ENCODE measurements at places on chromosomes 3 and 15. TPM values are rescaled to one million over a fixed set of nuclear protein-coding genes. Genes with fewer than 3 reads are reported as not detected.

DNA sequence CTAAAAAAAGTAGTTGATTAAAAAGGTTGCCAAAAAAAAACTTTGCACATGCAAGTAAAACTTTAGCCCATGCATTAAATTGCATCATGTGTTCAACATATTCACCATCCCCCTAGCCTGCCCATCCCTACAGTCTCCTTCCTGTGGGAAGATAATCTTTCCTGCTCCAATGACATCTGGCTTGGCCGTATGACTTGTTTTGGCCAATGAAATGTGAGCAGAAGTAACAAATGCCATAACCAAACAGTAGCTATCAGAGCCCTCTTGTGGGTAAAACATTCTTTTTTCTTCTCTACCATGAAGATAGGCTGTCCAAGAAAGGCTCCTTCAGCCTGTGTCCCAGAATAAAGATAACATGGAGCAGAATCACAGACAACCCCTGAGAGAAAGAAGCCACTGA, 15.3 kb downstream of the ERC2 start:
- H3K4me1 ChIP-seq, result no peaks in the 10 kb centered on the region
- H3K27me3 ChIP-seq, result no peaks in the 10 kb centered on the region
- H3K4me3 ChIP-seq, result no peak overlapping the region
- no peak overlapping the region for H3K27ac ChIP-seq
- no peaks in the 10 kb centered on the region for H3K36me3 ChIP-seq

Gene KLHL40
- polyA plus RNA-seq, result not detected

Gene SEMA6D
- not detected for polyA plus RNA-seq

GRCh38 chr3:59726279-59726678, 676.5 kb upstream of the CFAP20DC start:
- H3K4me3 ChIP-seq, result no peak overlapping the region
- no peak for DNase-seq
- no peaks in the 10 kb centered on the region for H3K36me3 ChIP-seq
- H3K4me1 ChIP-seq, result no peaks in the 10 kb centered on the region
- no peaks in the 10 kb centered on the region for H3K27me3 ChIP-seq

Gene SLC9C1
- 0.07 TPM for polyA plus RNA-seq

GRCh38 chr15:67372986-67373675, 118.5 kb downstream of the IQCH start:
- H3K36me3 ChIP-seq, result no peaks in the 10 kb centered on the region
- no peak overlapping the region for H3K27ac ChIP-seq
- H3K4me1 ChIP-seq, result no peaks in the 10 kb centered on the region

- DNase-seq, result no peak
- no peak overlapping the region for H3K27ac ChIP-seq
- no peak overlapping the region for H3K4me3 ChIP-seq
- H3K36me3 ChIP-seq, result no peaks in the 10 kb centered on the region
- H3K4me1 ChIP-seq, result no peaks in the 10 kb centered on the region
Observed at GRCh38 chr3:8494327-8494726, 7.3 kb upstream of the LMCD1 start.

- DNase-seq, result no peak
- H3K27me3 ChIP-seq, result no peaks in the 10 kb centered on the region
- no peak overlapping the region for H3K4me3 ChIP-seq
- H3K4me1 ChIP-seq, result no peaks in the 10 kb centered on the region
- no peaks in the 10 kb centered on the region for H3K36me3 ChIP-seq
Observed at GRCh38 chr15:42832576-42832975, 88.0 kb downstream of the TTBK2 start.

Gene KNL1
- 1.7 TPM for polyA plus RNA-seq

Gene C2CD4A
- polyA plus RNA-seq, result not detected

Gene LSAMP
- not detected for polyA plus RNA-seq

Gene CSTA
- polyA plus RNA-seq, result 1.0 TPM

GRCh38 chr15:66830823-66831222, 128.8 kb downstream of the SMAD6 start:
- DNase-seq, result no peak
- peaks cover 34% of the 10 kb centered on the region for H3K4me1 ChIP-seq
- H3K27ac ChIP-seq, result no peak overlapping the region
- H3K27me3 ChIP-seq, result no peaks in the 10 kb centered on the region
- no peaks in the 10 kb centered on the region for H3K36me3 ChIP-seq

DNA sequence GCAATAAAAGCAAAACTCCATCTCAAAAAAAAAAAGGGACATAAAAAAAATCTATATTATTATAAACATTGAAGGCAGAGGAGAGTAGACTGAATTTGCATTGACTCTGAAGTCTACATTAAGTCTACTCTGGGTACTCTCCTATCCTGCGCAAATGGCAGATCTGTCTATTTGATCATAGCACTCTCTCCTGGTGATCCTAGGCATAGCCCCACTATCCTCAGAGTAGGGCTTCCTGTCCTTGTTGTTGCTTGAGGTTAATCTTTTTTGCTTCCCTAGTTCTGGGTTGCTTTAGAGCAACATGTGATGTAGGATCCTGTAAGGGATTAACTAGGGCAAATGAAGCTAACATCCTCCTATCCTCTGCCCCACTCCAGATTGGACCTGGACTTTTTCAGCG, 82.1 kb upstream of the LRRFIP2 start:
- no peak for DNase-seq
- H3K27ac ChIP-seq, result no peak overlapping the region
- H3K27me3 ChIP-seq, result no peaks in the 10 kb centered on the region
- no peak overlapping the region for H3K4me3 ChIP-seq
- no peaks in the 10 kb centered on the region for H3K4me1 ChIP-seq

DNA sequence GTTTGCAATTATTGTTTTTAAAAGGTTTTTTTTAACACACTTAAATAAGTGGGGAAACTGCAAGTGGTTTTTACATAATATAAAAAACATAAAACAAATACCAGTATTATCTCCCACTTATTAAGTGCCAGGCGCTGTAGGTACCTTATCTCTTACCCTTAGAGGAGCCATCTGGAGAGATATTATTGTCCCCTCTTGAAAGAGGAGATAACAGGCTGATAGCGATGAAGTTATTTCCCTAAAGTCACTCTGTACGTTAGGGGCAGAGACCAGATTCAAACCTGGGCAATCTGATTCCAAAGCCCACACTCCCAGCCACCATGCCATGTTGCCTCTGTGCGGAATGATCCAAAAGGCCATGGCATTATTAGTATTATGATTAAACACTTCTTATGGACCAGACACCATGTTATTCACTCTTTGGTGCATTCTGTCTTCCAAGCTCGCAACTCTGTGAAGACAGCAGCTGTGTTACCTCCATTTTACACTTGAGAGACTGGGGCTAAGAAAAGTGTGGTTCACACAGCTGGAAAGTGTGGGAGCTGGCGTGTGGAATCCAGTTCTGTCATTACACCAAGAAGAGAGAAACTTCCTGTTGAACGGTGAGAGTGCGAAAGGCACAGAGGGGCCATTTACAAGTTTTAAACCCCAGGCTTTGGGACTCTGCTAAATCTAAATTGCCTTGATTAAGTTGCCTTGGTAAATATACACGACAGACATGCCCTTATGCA, 79.9 kb upstream of the MITF start:
- no peak for DNase-seq
- H3K4me1 ChIP-seq, result no peaks in the 10 kb centered on the region
- no peak overlapping the region for H3K27ac ChIP-seq
- no peaks in the 10 kb centered on the region for H3K36me3 ChIP-seq
- H3K27me3 ChIP-seq, result no peaks in the 10 kb centered on the region

Gene KCNMB3
- polyA plus RNA-seq, result 4.2 TPM

- no peak for DNase-seq
- no peaks in the 10 kb centered on the region for H3K4me1 ChIP-seq
- no peak overlapping the region for H3K27ac ChIP-seq
- no peaks in the 10 kb centered on the region for H3K36me3 ChIP-seq
- H3K27me3 ChIP-seq, result no peaks in the 10 kb centered on the region
- H3K4me3 ChIP-seq, result no peak overlapping the region
Observed at GRCh38 chr15:58212909-58213526, 74.8 kb downstream of the AQP9 start.

Gene IL17RD
- not detected for polyA plus RNA-seq

Gene LMCD1
- polyA plus RNA-seq, result 1.4 TPM

DNA sequence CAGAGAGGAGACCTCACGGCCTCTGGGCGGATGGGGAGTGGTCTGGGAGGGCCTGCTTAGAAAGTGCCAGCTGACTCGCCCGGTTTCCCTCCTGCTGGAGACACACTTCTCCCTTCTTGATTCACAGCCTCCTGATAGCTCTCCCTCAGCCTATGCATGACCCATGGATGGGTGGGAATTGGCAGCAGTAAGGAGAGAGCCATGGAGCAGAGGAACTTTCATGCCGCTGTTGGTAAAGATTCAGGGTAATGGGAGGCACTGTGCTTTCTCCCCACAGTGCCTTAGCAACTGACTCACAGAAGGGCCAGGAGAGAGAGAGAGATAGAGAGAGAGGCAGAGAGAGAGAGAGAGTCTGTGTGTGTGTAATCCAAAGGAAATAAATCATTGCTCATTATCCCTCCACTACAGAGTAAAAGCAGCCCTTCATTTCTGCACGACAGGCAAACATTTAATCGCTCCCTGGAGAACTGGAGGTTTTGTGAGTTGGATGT, 82.8 kb downstream of the SEMA5B start:
- H3K4me1 ChIP-seq, result peaks cover 21% of the 10 kb centered on the region
- no peaks in the 10 kb centered on the region for H3K36me3 ChIP-seq
- peaks cover 5% of the 10 kb centered on the region for H3K27me3 ChIP-seq
- H3K27ac ChIP-seq, result no peak overlapping the region
- no peak overlapping the region for H3K4me3 ChIP-seq
- DNase-seq, result no peak

GRCh38 chr3:14457999-14458398, 55.6 kb downstream of the SLC6A6 start:
- no peaks in the 10 kb centered on the region for H3K27me3 ChIP-seq
- no peak overlapping the region for H3K27ac ChIP-seq
- H3K4me3 ChIP-seq, result no peak overlapping the region
- H3K36me3 ChIP-seq, result no peaks in the 10 kb centered on the region
- no peak for DNase-seq

GRCh38 chr15:29040370-29040751, 154.6 kb downstream of the APBA2 start:
- H3K4me1 ChIP-seq, result no peaks in the 10 kb centered on the region
- DNase-seq, result no peak
- no peaks in the 10 kb centered on the region for H3K36me3 ChIP-seq

Gene MASP1
- polyA plus RNA-seq, result not detected

Gene MYH15
- polyA plus RNA-seq, result 0.10 TPM

Gene GNAT1
- polyA plus RNA-seq, result not detected

DNA sequence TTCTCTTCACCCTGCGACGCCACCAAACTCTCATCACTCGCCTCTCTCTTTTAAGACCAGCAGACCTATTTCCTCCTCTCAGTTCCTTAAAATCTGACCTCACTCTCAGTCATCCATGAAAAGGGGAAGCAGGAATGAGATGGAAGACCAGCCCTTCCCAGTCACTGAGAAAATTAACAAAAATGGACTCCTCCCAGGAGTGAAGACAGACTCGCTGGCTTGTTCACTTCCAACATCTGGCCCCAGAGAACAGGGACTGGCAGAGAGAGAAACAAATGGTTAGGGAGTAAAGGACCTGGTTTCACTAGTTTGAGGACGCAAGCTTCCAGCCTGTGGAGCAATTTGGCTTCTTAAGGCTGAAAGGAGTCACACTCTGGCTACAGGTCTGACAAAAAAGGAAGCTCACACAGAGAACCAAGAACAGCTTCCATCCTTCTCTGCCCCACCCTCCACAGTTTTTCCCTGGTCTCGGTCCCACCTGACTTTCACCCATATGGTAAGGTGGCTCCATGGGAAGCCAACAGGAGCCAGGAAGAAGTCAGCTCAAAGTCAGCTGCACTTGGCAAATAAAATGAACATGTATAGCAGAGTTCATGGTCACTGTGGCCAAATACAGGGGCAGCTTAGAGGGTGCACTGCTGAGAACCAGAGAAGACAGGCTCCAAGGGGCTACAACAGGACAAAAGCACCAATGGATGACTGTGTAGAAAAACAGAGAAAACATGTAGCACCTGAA, 57.2 kb downstream of the ITGB5 start:
- DNase-seq, result no peak
- no peak overlapping the region for H3K27ac ChIP-seq
- no peak overlapping the region for H3K4me3 ChIP-seq
- H3K4me1 ChIP-seq, result peaks cover 10% of the 10 kb centered on the region
- no peaks in the 10 kb centered on the region for H3K36me3 ChIP-seq
- no peaks in the 10 kb centered on the region for H3K27me3 ChIP-seq

GRCh38 chr15:78987556-78988360, 42.9 kb upstream of the CTSH start:
- peaks cover 20% of the 10 kb centered on the region for H3K4me1 ChIP-seq
- no peak overlapping the region for H3K4me3 ChIP-seq
- no peak for DNase-seq
- H3K36me3 ChIP-seq, result no peaks in the 10 kb centered on the region
- no peaks in the 10 kb centered on the region for H3K27me3 ChIP-seq

- no peaks in the 10 kb centered on the region for H3K36me3 ChIP-seq
- no peak for DNase-seq
- H3K4me1 ChIP-seq, result no peaks in the 10 kb centered on the region
- no peak overlapping the region for H3K4me3 ChIP-seq
Observed at GRCh38 chr3:177960014-177960413, 576.2 kb upstream of the KCNMB2 start.

Gene NGLY1
- polyA plus RNA-seq, result 35.0 TPM

GRCh38 chr15:88711806-88712205, 73.0 kb downstream of the ISG20 start:
- no peak for DNase-seq
- peaks cover 18% of the 10 kb centered on the region for H3K27me3 ChIP-seq
- peaks cover 8% of the 10 kb centered on the region for H3K4me1 ChIP-seq
- no peak overlapping the region for H3K4me3 ChIP-seq

GRCh38 chr3:186217820-186218164, 108.9 kb upstream of the ETV5 start:
- H3K4me1 ChIP-seq, result no peaks in the 10 kb centered on the region
- H3K27ac ChIP-seq, result no peak overlapping the region
- no peak overlapping the region for H3K4me3 ChIP-seq

- H3K27me3 ChIP-seq, result no peaks in the 10 kb centered on the region
- no peak overlapping the region for H3K27ac ChIP-seq
- no peak for DNase-seq
- peaks cover 41% of the 10 kb centered on the region for H3K4me1 ChIP-seq
- peak overlapping the region; percentile 98 for H3K4me3 ChIP-seq
Observed at GRCh38 chr3:39106851-39107387, 508 bp downstream of the GORASP1 start.

DNA sequence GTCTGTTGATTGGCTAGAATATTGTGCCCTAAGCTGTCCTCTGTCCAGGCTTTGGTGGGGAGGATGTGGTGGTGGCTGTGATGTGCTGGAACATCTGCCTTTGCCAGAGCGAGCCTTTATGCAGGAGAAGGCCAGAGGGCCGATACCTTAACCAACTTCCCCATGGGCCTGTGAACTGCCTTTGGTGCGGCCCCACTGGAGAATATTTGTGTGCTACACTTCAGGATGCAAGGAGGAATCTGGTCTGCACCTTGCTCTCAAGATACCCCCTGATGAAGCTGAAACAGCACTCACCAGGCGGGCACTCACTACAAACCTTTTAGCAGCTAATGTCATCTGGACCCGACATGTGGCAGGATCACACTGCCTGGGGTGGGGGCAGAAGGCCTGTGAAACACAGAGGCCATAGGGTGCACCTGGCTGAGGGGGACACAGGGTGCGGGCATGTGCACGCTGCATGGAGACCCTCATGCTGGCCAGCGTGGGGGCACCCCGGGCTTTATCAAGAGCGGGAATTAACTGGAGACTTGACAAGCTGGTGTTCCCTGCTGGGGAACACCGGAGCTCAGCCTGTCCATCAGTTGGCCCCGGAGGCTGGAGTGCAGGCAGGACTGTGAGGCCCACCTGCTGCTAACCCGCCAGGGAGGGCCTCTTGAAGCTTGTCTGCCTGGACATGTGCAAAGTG, 16.4 kb downstream of the PRR23E start:
- H3K27ac ChIP-seq, result no peak overlapping the region
- H3K4me1 ChIP-seq, result no peaks in the 10 kb centered on the region
- no peak for DNase-seq
- H3K36me3 ChIP-seq, result no peaks in the 10 kb centered on the region
- H3K4me3 ChIP-seq, result no peak overlapping the region

Gene GOLGA8O
- polyA plus RNA-seq, result not detected

Measured in B cell (primary cell).